ENCODE measurements at places on chromosomes 3 and 15.

DNA sequence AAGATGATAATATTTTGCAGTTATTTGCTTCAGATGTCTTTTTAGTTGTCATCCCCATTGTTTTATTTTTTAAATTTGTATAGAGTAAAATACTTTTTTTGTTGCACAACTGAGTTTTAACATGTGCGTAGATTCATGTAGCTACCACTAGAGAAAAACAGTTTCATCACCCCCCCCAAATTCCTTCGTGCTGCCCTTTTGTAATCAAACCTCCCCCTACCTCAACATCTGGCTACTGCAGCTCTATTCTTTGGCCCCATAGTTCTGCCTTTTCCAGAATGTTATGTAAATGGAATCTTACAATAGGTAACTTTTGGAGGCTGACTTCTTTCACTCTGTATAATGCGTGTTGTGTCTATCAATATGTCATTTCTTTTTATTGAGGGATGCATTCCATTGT lies 232.0 kb upstream of the RASGRP1 start:
- DNase-seq: no peak

GRCh38 chr3:197753263-197753662 lies 3.6 kb downstream of the FYTTD1 start:
- peak; percentile 39 for DNase-seq

DNA sequence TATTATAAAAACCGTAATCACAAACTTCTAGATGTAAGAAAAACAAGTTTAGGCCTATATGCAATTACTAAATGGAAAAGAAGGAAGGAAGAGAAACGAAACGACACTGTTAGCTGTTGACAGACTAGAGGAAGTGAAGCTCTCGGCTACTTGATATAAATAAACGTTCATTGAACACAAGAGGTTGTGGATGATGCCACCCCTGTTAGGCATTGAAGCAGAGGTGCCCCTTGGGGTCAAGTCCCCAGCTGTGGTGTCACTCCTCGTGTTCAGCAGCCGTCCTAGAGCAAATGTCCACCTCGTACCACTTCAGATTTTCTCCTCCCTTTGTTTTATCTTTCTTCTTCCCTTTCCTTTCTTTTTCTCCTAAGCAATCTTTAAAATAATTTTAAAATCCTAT lies 146.5 kb upstream of the UBE2E1 start:
- peak; percentile 50 for DNase-seq

GRCh38 chr3:45381168-45381852 lies 7.1 kb upstream of the LARS2 start:
- peak; percentile 26 for DNase-seq

GRCh38 chr15:63283126-63283525 lies 5.7 kb downstream of the APH1B start:
- DNase-seq: peak; percentile 24

- no peak for DNase-seq
These were observed 253.1 kb downstream of the CGGBP1 start for GRCh38 chr3:87805670-87806069.

GRCh38 chr3:5462086-5462485 lies 274.6 kb downstream of the EDEM1 start:
- DNase-seq: no peak

DNA sequence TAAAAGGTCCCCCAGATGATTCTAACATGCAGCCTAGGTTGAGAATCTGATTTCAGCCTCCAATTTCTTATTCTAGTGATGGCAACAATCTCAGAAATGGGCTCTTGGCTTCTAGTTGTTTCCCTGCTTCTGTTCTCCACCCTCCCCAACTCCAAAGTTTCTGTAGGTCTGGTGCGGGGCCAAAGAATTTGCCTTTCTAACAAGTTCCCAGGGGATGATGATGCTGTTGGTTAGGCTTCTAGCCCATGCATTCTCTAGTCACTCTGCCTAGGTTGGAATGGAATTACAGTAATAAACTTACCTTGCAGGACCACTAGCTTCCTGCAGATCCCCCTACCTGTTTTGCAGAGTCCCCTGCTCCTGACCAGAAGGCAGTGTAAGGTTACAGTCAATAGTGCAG lies 103.2 kb upstream of the PPP2R3A start:
- no peak for DNase-seq

DNA sequence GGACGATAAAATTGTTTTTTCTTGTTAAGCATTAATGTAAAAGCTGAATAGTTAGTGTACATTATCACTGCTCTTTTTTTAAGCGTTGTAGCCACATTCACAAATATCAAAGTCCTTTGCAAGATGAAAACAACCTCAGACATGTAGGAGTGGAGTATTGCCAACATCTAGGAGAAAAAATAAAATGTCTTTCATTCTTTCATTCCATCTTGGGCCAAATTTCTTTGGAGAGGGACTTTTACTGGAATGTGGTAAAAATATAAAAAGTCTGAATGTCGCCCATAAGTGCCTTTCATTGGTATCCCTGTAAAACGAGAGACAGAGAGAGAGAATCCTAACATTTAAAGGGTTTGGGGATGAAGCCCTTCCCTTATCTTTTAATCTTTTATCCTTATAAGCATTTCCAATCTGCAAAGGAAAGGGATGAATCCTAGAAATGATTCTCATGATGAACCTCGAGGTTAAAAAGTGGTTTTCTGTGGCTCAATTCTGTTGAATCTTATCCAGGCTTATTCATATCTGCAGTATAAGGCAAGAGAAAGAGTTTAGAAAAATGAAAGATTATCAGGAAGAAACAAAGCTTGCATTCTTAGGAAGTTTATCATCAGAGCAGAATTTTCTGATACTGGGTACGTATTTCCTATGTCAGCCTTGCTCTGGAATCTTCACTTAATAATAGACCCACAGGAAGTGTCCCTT lies 1031.7 kb downstream of the MCTP2 start:
- DNase-seq: no peak

DNA sequence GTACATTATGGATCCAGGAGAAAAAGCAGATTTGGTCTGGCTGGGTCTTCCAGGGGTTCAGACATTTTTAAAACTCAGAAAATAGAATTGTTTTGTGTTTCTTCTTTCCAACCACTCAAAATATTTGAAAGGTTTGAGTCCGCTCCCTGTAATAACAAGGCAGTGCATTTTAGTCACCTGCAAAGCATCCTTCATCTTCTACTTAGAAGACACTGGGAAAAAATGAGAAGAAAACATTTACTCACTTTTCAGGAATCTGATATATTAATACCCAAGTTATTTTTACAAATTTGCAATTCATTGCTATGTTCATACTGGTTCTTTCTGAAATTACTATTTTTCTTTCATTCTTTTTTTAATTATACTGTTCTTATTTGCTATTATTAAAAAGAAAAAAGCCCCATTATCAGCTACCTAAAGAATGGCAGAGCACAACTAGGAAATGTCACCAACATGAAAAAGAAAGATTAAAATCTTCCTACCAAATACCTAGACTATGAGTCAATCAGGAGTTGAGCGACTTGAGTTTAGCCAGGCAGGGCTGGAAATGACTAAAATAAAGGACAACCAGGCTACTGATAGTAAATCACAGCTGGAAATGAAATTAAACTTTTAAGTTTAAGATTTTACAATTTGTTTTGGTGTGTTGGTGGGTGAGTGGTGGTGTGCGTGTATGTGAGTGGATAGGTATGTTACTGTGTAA lies 280.3 kb upstream of the THBS1 start:
- no peak for DNase-seq

DNA sequence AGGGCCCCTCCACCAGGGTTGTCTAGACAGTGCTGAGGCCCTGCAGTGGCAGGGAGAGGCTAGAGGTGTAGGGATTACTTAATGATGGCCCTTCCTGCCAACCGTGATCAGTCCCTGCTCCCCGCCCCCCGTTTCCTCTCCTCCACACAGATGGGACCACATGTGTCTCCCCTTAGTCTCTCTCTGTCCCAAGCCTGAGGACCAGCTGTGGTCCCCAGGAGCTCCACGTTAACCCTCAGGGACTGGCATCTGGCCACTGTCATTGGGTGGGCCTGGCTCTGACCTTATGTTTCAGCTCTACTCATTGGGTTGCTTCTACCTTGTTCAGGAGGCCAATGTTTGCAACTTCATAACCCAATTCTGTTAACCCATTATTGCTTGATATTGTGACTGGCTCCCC lies 6.0 kb upstream of the ALPK3 start:
- no peak for DNase-seq

GRCh38 chr3:67018105-67018788 lies 20.1 kb downstream of the KBTBD8 start:
- peak; percentile 94 for DNase-seq

- DNase-seq: peak; percentile 67
These were observed 48.9 kb upstream of the RBP1 start for GRCh38 chr3:139588450-139588849.

DNA sequence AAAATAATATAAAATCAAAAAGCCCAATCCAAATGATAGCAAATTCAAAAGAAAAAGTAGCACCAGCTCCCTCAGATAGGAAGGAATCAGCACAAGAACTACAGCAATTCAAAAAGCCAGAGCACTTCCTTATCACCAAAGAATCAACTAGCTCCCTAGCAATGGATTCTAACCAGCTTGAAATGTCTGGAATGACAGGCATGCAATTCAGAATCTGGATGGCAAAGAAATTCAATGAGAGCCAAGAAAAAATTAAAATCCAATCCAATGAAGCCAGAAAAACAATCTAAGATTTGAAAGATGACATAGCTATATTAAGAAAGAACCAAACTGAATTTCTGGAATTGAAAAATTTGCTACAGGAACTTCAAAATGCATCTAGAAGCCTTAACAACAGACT lies 1334.4 kb upstream of the ALCAM start:
- no peak for DNase-seq

DNA sequence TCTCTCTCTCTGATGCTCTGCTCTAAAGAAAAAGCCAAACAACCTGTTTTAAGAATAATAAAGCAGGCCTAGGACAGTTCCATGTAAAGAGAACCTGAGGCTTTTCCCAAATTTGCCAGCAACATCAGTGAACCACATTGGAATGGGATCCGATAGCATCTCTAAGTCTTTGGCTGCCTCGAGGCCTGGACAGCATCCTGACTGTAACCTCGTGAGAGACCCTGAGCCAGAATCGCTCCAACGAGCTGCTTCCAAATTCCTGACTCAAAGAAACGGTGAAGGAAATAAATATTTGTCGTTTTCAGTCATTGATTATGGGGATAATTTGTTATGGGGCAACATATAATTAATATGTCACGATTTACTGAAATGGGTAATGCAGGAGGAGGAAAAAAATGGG lies 1012.8 kb downstream of the ROBO2 start:
- no peak for DNase-seq

DNA sequence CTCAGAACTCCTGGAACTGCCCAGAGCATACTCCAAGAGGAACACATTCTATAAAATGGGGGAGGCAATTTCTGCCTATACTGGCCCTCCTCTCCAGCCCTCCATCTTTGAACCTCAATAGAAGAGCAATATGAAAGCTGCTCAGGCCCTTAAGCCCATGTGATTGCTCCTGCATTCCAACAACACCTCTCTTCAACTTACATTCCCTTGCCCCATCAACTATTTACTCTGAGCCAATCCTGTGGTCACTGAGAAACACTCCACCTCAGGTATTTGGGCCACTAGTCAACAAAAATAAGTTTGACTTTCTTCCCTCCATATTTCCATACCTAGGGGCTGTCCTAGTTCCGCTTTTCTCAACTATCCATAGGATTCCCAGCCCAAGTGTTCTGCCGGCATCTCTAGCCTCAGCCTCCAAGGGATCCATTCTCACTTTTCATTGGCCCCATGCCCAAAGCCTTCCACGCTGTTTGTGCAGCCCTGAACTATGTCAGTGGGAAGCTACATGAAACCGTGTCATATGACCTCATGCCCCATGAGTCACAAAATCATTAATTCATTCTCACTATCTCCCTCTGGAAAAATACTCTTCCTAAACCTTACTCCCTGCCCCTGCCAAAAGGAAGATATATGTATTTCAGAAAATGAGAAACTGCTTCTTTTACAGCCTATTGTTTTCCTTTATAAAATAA lies 61.6 kb downstream of the GJD2 start:
- no peak for DNase-seq

- no peak for DNase-seq
These were observed 127.1 kb downstream of the ZBBX start for GRCh38 chr3:167253037-167253436.

DNA sequence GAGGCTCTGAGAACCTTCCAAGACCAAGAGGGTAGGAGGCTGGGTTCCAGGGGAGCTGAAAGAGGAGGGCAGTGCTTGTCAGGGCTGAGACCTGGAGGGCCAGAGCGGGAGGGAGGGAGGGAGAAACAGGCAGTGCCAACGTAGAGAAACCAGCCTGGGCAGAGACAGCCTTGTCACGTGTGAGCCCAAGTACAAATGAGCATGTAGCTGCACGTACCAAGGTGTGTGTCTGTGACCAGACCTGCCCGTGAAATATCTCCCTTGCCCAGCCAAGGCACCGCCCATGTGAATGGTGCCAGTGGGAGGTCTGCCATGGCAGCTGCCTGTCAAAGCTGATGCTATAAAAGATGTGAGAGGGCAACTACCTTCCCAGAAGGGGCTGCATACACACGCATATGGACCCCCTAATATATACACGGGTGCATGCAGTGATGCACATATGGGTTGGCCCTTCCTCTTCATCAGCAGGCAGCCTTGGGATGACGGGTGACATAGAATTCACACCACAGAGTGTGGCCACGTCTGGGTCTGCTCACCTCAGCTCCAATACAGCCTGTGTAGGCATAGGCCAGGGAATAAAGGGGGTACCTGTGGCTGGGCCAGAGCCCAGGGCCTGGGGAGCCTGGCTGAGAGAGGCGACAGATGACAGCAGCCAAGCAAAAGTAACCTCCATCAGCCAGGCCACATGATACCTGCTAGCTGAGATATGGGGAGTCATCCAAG lies 7.8 kb upstream of the CTDSPL start:
- no peak for DNase-seq

DNA sequence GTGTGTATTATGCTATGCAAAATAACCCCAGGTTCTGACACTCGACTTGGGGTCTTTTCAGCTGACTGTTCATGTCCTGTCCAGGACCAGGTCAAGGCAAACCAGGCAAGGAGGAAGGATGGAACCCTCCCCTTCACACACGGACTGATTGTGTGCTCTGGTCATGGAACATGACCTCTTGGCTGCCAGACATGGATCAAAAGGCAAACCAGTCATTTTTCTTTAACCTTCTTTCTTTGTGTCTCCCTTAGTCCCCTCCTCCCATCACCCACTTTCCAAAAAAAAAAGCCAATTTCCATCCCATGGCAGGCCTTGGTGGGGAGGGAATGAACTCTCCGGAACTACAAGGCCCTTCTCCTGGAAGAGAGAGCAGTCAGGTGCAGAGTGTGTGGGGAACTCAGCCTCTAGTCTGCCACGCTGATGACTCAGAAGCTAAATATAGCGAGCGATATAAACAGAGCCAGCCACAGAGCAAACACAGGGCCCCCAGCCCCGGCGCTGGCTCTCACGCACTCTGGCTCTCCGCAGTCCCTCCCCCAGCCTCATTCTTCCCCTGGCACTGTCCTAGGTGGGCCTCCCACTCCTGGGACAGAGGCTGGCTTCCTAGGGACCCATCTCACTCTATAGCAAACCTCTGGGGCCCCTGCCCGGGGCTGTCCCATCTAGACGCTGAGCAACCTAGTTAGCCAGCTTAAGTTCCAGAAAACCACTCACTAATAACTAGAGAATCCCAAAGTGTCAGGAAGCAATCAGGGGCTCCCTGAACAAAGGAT lies 10.0 kb downstream of the BMF start:
- peak; percentile 93 for DNase-seq

GRCh38 chr3:37338500-37338899 lies 164.1 kb upstream of the LRRFIP2 start:
- DNase-seq: no peak

- DNase-seq: no peak
These were observed 49.0 kb upstream of the GCNT3 start for GRCh38 chr15:59562448-59563186.

GRCh38 chr3:112531358-112531781 lies 30.4 kb downstream of the ATG3 start:
- peak; percentile 71 for DNase-seq

GRCh38 chr15:78671626-78672211 lies 30.7 kb upstream of the CHRNB4 start:
- peak; percentile 10 for DNase-seq

Measured in hematopoietic multipotent progenitor cell treated with erythropoietin and hydrocortisone succinate and interleukin-3 and kit ligand, for 4 days (in vitro differentiated cells).